ENCODE measurements at places on chromosomes 4 and X.

- no peak for DNase-seq
These were observed 514.7 kb downstream of the PCDH7 start for GRCh38 chr4:31234901-31235300.

- DNase-seq, result no peak
These were observed 775 bp downstream of the AMOT start for GRCh38 chrX:112839856-112840255.

DNA sequence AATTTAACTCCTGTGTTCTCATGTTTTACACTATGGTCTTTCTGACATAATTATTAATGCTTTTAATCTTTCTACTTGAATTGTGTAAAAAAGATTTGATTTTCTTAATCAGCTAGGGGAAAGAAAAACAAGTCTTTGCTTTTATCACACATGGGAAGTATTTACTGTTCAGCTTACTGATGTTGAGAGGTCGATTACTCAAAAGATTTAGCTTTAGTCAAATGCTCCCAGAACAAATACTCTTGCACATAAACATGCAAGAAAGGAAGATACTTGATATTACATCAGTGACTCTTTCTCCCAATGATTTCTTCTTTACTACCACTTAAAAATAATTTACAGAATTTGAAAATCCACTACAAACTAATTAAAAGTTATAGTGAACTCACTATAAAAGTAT is 198.3 kb upstream of the FAT4 start:
- no peak for DNase-seq

DNA sequence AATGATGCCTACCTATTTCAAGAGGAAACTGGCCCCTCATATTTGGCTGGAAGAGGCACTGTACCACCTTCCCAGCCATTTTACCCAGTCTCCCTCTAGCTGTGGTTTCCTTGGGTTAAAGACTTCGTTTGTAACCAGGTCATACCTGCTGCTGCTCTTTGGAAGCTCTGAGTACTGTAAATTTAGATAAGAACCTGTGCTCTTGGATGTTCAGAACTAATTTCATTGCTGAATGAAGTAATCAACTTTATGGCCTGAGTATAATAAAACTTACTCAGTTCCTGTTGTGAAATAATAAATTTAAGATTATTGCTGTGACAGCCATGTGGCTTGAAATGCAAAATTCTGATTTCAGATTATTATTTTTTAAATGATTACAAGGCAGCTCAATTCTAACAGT is 12.2 kb downstream of the MTTP start:
- no peak for DNase-seq

GRCh38 chr4:180356766-180357165 is 1886.4 kb upstream of the TENM3 start:
- DNase-seq, result no peak

DNA sequence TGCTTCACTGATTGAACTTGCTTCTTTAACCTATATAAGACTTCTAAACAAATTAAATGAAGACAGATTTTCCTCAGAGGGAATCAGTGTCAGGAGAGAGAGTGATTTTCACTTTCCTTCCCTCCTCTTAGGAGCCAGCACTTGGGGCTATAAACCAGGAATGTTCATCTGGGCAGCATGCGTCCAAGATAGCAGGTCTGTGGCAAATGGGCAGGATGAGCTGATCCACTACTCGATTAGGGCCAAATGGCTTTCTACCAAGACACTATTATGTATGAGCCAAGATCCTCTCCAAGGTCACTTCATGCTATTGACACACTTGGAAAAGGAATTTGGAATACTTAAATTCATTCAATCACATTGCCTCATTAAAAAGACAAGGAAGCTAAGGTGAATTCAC is 203.9 kb upstream of the GRID2 start:
- DNase-seq, result no peak

DNA sequence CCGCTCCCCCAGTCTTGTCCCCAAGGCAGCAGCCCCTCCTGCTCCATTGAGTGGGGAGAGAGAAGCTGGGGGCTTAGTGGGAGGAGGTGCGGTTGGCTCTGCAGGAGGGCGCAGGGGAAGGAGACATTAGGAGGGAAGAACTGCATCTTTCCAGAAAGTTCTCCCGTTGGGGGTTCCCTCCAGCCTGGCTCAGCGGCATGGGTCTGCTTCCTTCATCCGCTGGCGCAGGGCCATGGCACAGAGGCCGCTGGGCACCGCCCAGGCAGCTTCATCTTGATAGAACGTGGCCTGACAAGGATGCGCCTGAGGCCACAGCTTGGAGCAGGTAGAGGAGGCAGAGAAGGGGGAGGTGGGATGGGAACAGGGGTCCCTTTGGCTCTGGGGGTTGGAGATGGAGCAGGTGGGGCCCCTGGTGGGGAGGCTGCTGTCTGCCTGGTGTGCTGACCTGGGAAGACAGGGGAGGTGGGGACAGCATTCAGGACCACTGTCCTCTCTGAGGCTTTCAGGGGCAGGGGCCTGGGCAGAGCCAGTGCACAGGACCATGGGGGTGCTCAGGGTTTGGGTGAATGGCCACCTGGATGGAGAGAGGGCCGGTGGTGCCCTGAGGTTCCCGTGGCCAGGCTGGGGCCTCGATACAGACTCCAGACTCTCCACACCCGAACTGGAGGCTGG is 12.1 kb downstream of the DOK7 start:
- DNase-seq, result no peak

- no peak for DNase-seq
These were observed 7.3 kb upstream of the MAGEE1 start for GRCh38 chrX:76420237-76420636.

DNA sequence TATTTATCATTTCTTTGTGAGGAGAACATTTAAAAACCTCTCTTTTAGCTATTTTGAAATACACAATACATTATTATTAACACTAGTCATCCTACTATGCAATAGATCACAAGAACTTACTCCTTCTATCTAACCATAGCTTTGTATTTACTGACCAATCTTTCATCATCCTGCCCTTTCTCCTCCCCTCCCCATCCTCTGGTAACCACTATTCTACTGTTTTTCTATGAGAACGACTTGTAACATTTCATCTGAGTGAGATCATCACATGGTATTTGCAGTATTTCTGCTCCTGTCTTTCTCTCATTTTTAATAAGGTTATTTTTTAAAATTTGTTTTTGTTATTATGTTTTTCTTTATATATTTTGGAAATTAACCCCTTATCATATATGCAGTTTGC is 331.8 kb downstream of the TEX13C start:
- no peak for DNase-seq

DNA sequence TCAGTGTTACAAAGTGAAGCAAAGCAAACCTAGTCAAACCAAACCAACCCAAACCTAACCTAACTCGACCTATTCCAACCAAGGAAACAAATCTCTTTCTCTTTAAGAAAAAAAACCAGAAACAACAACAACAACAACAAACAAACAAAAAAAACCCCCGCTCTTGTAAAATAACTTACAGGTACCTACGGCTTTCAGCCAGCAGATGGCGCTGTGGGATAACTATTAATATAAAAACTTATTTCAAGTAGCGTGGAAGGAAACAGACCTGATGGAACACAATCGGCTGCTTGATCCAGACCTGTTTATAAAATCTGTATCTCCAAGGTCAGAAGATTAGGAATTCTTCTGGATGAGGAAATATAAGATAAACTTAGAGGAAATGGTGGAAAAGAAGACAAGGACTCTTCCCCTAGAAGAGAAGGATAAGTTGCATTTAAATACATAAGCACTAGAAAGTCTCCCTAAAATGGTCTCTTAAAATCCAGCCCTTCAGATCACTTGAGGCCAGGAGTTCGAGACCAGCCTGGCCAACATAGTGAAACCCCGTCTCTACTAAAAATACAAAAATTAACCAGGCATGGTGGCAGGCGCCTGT is 34.4 kb upstream of the CDKL5 start:
- DNase-seq, result no peak

DNA sequence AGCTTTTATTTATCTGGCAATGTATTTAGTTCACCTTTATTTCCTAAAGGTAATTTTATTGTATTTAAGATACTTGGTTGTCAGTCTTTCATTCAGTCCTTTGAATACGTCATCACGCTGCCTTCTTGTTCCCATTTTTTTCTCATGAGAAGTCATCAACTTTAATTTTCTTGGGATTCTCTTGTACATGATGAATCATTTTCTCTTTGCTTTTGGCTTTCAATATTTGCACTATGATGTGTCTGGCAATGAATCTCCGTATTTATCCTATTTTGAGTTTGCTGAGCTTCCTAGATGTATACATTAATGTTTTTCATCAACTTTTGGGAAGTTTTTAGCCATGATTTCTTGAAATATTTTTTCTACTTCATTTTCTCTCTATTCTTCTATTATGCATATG is 28.4 kb downstream of the CLDN2 start:
- DNase-seq, result no peak

- no peak for DNase-seq
These were observed 53.2 kb upstream of the C1QTNF7 start for GRCh38 chr4:15374656-15375055.

DNA sequence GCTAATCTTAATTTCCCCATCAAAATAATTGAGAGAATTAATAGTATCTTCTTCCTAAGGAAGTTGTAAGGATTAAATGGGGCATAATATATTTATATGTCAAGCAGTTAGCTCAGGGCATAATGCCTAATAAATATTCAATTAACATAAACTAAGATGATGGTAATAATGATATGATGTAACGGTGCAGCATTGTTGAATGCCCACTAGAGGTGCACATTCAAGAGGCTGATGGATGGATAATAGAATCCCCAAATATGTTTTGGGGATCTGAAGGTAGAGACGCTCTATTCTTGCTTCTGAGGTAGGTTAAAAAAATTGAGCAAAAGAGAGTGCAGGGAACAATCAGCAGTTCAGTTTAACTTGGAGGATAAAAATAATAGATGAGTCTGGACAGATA is 37.1 kb downstream of the ATOH1 start:
- no peak for DNase-seq

- no peak for DNase-seq
These were observed 45.7 kb upstream of the INTU start for GRCh38 chr4:127586922-127587571.
